WERI-Rb-1 (cell line): ENCODE measurements at places on chromosomes 4 and X.

- DNase-seq, result no peak
These were observed 77.0 kb downstream of the GLRA3 start for GRCh38 chr4:174752026-174752425.

DNA sequence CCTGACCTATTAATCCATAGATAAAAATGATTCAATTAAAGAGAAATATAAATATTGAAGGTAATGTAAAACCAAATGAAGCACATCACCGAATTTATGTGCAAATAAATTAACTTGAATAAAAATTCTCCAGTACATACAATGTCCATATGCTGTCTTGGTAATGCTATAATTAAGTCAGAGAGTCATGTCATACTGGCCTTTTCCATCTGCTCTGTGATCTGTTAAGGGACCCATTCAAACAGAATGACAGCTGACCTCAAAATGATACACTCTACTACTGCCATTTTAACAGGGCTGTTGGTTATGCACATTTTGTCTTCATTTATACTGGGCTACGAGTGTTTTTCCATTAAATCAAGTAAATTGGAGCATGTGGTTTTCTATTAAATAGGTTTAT lies 99.3 kb downstream of the TEX13A start:
- DNase-seq, result no peak

DNA sequence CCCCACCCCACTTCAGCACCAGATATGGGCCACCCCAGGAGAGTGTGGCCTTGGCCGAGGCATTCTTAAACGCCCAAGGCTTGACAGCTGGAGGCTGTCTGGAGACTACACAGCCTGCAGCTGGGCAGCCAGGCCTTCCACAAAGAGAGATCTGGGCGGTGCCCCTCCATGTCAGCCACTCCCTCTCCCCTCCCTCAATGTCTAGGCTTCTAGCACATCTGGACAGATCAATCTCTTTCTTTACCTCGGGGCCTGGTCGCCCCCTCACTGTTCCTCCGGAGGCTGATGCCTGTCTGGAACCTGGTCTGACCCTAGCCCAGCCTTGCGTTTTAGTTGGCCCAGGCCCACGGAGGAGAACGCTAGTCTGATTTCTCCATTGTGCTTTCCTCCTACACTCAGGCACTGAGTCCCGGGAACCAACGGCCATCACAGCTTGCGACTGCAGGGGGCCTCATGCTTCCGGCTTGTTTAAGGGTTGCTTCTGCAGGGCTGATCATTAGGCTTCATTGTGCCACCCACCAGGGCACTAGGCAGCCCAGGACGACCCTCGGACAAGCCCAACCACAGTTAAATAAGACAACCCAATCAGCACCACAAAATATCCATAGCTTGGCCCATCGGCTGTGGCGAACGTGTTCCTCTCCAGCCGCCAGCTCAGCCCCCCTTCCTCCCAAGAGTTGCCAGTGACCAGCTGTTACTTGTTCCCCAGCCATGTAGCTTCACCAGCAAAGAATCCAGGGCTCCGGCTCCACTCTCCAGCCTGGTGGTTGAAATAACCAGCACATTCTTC lies 200.6 kb downstream of the BCOR start:
- DNase-seq, result no peak

DNA sequence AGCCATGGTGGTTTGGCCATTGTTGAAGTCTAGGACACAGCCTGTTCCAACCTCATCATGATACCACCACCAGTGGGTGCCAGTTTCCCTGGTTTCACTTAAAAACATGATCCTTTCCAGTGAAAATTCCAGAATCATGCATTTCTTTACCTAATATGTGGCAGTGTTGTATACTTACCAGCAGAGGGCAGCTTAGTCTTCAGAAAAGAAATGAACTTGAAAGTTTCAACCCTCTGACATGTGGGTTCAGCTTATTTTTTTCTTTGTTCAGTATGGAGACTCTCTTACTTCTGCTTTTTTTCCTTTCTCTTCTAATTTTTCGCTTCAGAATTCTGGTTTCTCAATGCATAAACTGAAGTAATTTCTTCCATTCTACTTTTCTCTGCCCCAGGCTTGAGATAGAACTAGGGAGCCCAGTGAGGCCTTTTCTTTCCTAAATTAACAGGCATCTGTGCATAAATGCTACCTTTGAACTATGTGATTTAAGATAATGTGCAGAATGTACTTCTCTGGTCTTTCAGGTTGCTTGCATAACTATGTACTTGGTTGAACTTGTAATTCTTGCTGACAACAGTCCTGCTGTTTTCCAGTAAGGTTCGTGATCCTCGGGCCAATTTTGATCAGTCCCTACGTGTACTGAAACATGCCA lies 10.7 kb downstream of the LIAS start:
- DNase-seq, result peak; percentile 66

DNA sequence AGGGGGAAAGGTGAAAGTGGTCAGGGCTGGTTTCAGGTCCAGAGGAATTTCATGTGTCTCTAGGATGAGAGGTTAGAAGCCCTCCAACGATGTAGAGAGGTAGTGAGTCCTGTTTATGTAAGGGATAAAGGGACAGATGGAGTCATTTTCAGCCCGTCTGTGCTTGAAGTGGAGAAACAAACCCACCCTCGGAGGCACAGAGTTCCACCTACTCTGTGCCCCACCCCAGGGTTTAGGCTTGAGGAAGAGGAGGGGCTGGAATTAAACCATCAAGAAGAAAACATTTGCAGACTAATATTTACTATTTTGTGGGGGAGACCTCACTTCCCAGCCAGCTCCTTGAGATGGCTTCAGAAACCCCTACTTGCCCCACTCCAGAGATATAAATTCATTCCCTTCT lies 868 bp upstream of the GNL3L start:
- DNase-seq, result peak; percentile 36

GRCh38 chr4:70426789-70427188 lies 29.0 kb downstream of the OPRPN start:
- DNase-seq, result no peak

DNA sequence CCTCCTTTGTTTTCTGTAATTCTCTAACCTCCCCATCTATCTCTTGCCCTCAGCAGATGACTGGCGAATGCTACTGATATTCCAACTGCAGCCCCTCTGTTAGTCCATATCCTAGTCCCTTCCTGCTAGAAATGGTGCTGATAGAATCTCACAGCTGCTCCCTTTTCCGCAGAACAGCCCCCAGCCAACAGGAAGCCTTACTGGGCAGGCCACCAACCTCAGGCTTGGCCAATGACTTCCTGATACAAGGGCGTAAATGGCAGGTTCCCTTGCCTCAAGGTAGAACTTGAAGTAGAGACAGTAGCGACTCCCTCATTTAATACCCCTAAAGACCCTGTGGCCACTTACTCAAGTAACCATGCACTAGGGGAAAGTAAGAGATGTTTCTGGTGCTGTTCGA lies 26.7 kb upstream of the SLC2A9 start:
- no peak for DNase-seq

DNA sequence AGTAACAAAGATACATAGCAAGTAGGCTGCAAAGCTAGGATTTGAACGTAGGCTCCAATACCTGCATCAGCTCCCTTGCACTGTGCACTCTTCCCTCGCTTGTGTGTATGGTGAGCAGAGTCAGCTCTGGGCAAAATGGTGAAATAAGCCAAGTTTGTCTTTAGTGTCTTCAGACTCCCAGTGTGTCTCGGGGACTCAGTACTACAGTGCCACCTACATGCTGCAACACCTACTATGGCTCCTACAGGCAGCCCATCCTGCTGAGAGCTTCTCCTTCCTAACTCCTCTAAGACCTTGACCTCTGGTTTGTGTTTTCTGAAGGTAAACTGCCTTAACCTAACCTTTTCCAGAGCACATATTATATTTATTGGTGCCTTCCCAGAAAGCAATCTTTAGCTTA lies 42.5 kb downstream of the RTL9 start:
- DNase-seq, result no peak

DNA sequence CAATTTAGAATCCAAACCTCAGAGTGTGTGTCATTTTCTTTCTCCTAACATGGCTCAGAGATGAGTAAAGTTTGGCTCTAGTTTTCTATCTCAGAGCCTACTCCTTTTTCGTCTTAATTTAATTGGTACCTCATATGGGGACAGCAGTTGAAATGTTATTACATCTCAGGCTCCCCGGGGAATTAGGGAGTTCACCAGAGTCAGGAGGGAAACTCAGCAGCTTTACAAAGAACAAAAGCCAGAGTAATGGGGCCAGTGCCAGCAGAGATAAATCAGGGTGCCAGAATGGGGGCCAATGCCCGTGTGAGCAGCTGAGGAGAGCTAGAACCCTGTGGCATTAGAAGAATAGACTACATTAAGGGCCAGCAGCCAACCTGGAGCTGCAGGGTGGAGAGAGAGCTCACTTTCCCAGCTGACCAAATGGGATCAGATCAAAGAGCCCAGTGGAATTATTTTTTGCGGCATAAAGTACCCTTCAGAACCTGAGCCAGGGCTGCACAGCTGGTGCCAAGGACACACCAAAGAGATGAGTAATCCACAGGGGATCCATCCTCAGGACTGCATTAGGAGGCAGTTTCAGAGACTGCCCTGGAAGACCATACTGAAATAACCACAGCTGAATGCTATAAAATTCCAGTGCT lies 207.1 kb upstream of the DKK2 start:
- no peak for DNase-seq

- no peak for DNase-seq
These were observed 104.1 kb downstream of the PALLD start for GRCh38 chr4:168600796-168601583.

DNA sequence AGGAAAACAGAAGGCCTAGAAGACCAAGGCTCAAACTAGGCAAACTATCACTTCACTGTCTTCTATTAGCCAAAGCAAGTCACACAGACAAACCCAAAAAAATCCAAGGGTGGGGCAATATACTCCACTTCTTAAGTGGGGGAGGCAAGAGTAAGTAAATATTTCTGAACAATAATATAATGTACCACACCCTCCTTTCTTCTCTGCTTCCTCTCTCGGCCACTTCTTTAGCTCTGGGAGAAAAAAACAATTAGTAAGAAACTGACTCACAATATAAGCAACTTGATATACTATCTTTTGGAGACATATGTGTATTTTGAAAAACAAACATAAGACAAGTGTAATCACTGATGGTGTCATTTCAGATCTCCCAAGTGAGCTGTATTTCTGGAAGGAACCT lies 14.8 kb downstream of the DCAF8L1 start:
- no peak for DNase-seq

DNA sequence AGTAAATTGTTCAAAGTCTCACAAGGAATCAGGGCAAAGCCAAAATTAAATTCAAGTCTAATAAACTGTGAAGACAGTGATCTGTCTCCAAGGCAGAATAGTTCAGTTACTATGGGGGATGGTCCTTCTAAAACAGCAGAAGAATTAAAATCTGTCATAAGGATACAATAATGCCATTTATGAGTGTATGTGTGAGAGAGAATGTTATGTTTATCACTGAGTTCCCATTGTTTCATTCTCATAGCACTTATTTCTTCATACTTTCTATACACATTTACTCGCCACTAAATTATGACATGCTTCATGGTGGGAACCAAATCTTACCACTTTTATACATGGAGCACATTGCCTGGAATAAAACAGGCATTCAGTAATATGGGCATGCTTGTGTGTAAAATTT lies 102.5 kb downstream of the AMMECR1 start:
- DNase-seq, result no peak

GRCh38 chr4:148161601-148162000 lies 280.6 kb downstream of the NR3C2 start:
- DNase-seq, result no peak

DNA sequence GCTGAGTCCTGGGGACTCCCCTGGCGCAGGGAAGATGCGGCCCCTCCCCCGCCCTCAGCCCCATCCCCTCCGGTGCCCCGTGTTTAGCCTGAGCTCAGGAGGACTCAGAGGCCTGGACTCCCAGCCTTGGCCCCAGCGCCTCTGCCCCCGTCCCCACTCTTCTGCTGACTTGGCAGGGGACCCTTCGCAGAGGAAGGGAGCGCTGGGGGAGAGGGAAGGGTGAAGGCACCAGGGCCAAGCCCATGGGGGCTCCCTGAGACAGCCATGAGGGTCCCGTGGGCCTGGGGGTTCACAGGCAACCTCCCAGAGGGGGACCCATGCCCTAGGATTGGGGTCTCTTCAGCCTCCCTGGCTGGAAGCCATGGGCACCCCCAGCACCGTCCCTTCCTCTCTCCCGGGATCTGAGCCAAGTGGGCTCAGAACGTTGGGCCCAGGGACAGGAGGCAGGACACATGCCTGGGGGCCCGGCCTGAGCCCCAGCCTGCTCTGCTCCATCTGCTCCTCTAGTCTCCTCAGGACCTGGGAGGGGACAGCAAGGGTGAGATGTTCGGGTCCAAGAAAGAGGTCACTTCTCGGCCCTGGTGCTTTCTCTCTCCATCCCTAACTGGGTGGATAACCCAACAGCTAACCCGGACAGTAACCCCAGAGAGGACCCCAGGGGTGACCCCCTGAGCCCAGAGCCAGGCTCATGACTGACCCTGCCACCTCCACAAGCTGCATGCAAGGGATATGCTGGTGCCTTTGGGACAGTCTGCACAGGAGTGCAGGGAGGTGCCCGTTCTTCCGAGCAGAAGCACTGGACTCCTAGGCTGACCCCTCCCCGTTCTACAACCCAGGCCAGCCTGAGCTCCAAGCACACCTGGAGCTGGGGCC lies 1.5 kb upstream of the CPLX1 start:
- peak; percentile 75 for DNase-seq

GRCh38 chr4:181858741-181859140 lies 384.5 kb upstream of the TENM3 start:
- DNase-seq, result no peak

DNA sequence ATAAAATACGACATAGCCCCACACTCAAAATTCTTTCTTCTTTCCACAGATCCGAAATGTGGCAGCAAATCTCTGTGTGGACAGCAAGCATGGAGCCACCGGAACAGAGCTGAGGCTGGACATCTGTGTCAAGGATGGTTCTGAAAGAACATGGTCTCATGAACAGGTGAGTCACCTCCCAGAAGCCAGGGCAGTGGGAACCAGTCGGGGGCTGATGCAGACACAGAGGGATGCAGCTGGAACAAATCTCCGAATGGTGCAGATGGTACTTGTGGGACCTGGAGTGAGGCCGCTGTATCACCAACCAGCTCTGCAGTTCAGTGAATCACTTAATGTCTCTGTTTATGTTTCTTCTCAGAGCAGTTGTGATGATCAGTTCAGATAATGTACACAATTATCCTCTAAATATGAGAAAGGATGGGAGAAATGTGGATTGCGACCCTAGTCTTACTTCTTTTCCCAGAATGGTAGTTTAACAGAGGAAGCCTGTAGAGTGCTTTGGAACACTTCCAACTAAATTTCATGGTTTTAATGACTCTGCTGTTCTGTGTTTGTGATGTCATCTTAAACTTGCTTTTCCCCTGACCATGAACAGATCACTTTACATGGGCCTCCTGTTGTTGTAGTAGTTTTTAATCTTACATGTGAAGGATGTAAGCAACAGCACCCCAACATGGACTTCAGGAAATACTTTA lies 159.3 kb upstream of the GALNT7 start:
- DNase-seq, result no peak
